NCI-H187 (cell line): ENCODE measurements at places on chromosomes 6 and 20.

DNA sequence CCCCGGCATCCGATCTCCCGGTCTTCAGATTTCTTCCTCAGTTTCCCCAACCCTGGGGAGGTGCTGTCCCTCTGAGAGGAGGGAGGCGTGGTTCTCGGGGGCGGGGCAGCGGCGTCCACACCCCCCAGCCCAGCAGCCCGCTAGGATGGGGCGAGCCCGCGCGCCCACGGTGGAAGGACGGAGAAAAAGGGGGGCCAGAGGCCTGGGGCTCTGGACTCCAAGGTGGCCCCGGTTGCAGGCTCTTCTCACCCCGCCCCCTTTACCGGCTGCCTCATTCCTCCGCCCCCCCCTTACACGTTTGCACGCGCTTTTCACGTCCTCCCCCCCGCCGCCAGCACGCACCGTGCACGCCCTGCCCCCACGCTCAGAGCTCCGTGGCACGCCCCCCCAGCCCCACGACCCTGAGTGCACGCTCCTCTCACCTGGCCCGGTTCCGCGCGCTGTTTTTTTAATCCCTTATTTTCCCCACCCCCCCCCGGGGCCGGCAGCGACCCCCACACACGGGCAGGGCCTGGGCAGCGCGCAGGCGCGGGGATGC, 402 bp downstream of the ZBTB12 start:
- no peak for DNase-seq

DNA sequence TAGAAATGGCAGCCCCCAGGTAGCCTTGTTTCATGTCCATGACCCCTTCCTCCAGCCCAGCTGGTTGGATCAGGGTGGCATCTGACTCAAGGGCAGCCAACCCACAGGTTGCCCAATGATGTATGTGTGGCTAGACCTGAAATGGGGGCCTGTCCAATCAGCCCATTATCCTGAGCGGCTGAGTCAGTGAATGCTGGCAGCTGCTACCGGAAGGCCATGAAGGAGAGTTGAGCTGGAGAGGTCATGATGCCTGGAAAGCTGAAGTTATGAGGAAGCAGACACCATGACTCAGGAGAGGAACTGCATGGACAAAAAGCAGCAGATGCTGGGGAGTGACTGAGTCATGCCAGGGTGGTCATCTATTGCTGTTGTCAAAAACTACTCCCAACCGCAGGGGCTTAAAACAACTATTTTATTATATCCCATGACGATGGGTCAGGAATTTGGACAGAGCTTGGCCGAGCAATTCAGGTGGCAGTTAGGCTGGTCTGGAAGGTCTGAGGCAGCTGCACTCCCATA, 67.3 kb downstream of the MDGA1 start:
- no peak for DNase-seq

- DNase-seq: no peak
Measured at GRCh38 chr20:49132995-49133478, 55.1 kb downstream of the STAU1 start.

GRCh38 chr6:162109480-162110050, 618.0 kb downstream of the PRKN start:
- no peak for DNase-seq

DNA sequence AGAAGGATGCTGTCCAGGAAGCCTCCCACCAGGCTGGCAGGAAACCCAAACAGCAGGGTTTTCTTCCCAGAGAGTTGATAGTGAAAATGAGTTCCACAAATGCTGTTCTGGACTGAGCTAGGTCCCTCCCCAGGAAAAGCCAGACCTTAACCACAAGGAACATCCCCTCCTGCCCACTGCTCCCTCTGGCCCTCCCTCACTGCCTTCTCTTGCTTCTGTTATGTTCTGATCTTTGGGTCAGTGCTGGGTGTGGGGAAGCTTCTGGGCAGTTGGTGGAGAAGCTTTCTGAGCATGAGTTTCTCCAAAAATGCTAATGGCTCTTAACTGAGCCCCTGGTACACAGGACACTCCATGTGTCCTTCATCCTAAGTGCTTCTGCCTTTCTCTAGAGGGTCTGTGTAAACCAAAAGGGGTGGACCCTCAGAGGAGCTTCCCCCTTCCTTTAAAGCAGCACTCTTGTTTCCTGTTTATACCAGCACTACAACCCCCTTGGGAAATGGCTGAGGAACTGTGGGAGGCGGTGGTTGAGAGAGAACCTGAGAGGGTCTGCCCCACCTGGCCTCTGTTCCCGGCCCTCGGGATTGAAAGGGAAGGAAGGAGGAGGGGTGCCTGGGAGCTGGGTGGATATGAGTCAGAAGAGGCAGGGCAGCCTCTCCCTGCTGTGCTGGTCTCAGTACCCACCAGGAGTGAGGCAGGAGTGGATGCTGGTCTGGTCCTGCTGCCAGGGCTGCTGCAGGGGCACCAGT, 42.0 kb downstream of the CDS2 start:
- peak; percentile 91 for DNase-seq

- DNase-seq: no peak
Measured at GRCh38 chr20:1526896-1527295, 30.6 kb downstream of the SIRPD start.

GRCh38 chr6:138429761-138430160, 25.7 kb downstream of the HEBP2 start:
- DNase-seq: no peak

GRCh38 chr20:50758469-50758868, 27.1 kb downstream of the PARD6B start:
- no peak for DNase-seq

DNA sequence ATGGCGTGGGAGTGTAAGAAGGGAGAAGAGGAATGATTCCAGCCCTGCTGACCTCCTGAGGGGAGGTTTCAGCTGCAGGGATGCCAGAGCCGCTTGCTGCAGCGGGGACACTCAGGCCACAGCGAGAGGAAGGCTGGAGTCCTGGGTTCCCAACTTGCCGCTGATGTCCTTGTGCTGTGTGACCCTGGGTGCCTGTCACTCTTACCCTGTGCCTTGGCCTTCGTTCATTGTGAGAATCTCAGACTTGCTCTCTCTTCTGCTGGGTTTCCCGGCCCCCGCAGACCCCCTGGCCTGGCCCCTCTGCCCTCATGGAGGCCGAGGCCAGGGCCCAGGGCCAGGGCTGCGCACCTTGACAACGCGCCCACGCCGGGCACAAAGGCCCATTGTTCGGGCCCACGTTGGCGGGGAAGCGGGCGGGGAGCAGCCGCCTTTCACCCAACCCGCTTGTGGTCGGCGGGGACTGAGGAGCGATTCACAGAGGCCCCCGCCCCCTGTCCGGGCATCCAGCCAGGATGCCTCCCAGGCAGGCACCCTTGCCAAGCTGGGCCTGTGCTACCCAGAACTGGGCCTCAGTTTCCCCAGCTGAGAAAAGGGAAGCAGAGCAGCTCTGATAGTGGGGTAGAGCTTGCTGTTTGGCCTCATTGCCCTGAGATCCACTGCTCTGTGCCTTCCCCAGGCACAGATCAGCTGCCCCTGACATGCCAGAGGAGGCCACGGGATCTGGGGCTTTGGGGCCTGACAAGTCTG, 52.4 kb downstream of the CEBPB start:
- DNase-seq: no peak

- no peak for DNase-seq
Measured at GRCh38 chr20:672963-673602, 2.5 kb downstream of the SCRT2 start.

DNA sequence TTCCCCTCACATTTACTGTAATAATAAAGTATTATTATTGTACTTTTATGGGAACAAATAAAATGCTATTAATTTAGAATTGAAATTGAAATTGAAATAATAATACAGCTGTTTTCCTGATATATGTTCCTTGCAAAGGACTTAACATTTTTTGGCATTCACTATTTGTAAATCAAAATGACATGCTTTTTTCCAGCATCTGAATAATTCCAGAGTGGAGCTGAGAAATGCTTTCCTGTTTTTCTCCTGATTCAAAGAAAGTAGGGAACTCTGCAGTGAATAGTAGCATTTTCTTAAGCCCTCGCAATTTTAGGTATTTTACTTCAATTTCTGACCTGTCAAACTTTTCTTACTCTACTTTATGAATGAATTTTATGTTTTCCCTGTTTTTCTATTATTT, 72.1 kb downstream of the PHACTR2 start:
- no peak for DNase-seq

- DNase-seq: no peak
Measured at GRCh38 chr6:151001387-151002056, 136.0 kb downstream of the MTHFD1L start.

DNA sequence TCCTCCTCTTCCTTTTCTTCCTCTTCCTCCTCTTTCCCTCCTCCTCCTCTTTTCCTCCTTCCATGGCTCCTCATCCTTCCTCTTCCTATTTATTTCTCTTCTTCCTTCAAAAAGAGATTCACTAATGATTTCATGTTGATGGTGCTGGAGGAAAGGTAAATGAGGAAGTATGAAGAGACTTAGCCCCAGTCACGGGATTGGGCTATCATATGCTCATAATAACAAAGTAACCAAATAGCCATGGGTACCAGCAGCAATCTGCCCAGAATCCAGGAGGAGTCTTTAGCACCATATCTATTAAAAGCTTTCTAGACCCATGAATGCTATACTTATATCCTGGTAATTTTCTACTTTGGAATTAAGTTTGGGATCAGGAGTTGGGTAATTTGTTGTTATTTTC, 910.9 kb upstream of the MAP3K7 start:
- DNase-seq: no peak

DNA sequence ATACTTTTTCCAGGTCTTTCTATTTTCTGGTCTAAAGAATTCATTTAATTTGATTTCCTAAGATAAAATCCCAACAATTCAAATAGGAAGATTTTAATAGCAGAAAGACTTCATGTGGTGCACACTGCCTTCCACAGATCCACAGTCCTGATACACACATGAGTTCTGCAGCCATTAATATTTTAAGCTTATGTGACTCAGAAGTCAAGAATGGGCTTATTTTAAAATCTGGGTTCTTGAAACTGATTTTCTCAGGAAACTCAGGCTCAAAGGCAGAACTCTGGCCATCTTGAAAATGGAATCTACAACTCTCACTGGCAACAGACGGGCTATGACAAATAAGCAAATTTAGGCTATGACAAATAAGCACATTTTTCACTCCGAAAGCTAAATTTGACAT, 88.2 kb downstream of the COL12A1 start:
- DNase-seq: no peak

DNA sequence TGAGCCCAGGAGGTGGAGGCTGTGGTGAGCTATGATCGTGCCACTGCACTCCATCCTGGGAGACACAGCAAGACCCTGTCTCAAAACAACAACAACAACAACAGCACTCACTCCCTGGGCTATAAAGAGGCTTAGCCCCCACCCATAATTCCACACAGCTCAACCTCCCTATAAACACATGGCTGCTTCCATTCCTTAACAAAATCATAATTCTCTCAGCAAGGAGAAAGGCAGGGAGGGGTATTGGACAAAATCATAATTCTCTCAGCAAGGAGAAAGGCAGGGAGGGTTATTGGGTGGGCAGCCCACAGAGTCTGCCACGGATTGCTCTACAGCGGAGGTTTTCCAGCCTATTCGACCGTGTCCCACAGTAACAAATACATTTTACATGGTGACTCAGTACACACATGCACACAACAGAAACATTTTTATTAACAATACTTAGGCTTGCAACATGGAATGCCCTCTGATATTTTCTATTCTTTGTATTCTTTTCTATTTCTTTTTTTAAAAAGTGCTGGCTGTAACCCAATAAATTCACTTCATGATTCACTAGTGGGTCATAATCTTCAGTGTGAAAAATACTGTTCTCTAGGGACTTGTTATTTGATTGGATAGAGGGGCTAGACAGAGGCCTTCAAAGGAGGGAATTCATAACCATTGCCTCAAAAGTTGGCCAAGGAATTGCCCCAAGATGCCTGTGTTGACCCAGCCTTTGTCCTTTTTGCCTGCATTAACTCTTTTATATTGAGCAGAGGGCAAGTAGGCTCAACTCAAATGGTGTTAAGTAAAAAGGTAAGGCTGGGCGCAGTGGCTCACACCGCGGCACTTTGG, 50.6 kb upstream of the ZMYND8 start:
- no peak for DNase-seq

GRCh38 chr6:136647363-136647852, 97.2 kb upstream of the MAP7 start:
- DNase-seq: no peak

DNA sequence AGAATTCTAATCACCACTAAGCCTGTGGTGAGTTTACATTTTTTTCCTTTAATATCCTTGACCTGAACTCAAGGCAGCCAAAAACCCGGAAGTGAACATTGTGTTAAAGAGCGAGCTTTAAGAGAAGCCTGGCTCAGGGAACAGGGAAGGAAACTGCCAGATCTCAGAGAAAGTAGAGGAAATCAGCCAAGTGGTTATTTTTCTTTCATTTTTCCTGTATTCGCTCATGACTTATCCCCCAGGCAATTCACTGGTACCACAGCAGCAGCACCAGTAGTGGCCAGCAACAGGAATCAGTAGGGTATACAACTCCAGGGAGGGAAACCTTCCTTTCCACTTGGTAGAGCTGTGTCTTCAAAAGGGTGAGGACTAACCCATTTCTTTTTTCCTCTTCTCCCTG, 89.6 kb upstream of the HMGCLL1 start:
- DNase-seq: no peak

DNA sequence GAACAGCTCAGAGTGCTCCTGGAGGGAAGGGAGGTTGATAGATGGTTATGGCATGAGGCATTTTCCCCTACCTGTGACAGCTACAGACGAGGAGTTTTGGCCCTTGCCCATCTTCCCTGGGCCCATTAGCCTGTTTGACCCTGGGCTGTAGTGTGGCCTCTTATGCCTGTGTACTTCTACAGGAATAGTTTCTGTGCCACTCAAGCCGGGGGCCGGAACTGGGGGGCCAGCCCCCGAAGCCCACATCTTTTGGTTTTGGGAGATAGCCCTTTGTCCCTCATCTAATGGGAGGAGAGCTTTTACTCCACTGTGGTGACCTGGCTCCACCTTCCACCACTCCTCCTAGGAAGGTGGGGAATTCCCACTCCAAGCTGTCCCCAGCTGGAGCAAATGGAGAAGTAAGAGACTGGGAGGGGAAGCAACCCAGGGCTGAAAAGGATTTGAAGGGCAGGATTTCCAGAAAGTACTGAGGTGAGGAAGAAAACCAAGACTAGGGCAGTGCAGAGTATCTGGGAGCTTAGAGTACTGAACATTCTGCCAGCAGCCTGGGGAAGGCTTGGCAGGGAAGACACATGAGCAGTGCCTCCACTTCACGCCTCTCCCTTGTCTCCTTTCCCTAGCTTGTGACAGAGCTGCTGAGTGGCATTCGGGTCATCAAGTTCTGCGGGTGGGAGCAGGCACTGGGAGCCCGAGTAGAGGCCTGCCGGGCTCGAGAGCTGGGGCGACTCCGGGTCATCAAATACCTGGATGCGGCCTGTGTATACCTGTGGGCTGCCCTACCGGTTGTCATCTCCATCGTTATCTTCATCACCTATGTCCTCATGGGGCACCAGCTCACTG, 6.9 kb downstream of the ABCC10 start:
- no peak for DNase-seq

- no peak for DNase-seq
Measured at GRCh38 chr6:142280265-142280664, 21.5 kb upstream of the ADGRG6 start.
